ENCODE measurements at places on chromosomes 16 and 17. TPM values are rescaled to one million over a fixed set of nuclear protein-coding genes. Genes with fewer than 3 reads are reported as not detected.

Gene TMIGD1
- not detected for total RNA-seq

Gene KRT20
- not detected for total RNA-seq

Gene ZFP3
- 1.9 TPM for total RNA-seq

Gene KCNJ2
- total RNA-seq: not detected

Gene PHB1
- 122 TPM for total RNA-seq

Gene NLRC3
- 36.8 TPM for total RNA-seq

Gene CIITA
- 8.6 TPM for total RNA-seq
